ENCODE measurements at places on chromosomes 6 and 20. TPM values are rescaled to one million over a fixed set of nuclear protein-coding genes. Genes with fewer than 3 reads are reported as not detected.

ATP5F1E gene
- 128 TPM for total RNA-seq

LYRM4 gene
- 26.6 TPM for total RNA-seq

C6orf58 gene
- not detected for total RNA-seq

COL9A3 gene
- 2.9 TPM for total RNA-seq

ZNF184 gene
- 4.1 TPM for total RNA-seq

KCNK16 gene
- total RNA-seq = not detected

SLC17A3 gene
- total RNA-seq = not detected

TBXT gene
- total RNA-seq = not detected

ZKSCAN3 gene
- total RNA-seq = 4.7 TPM

OR2J3 gene
- not detected for total RNA-seq

RBM39 gene
- total RNA-seq = 146 TPM

EYA2 gene
- total RNA-seq = 1.4 TPM

WFDC2 gene
- total RNA-seq = 1.4 TPM

MUC22 gene
- 0.22 TPM for total RNA-seq

ARMH2 gene
- not detected for total RNA-seq

CASS4 gene
- total RNA-seq = 0.55 TPM

FAM50B gene
- 28.2 TPM for total RNA-seq

HLA-DRB1 gene
- 34.3 TPM for total RNA-seq

PI16 gene
- total RNA-seq = 4.1 TPM

CALHM6 gene
- 1.2 TPM for total RNA-seq

AVP gene
- not detected for total RNA-seq

RSPH3 gene
- total RNA-seq = 12.1 TPM

RPRD1B gene
- 65.3 TPM for total RNA-seq

RIPPLY2 gene
- not detected for total RNA-seq

RAB5IF gene
- 53.4 TPM for total RNA-seq

PRDM13 gene
- total RNA-seq = not detected

CLIC5 gene
- total RNA-seq = 272 TPM

STX16 gene
- total RNA-seq = 24.8 TPM
